Smooth muscle cell of the pulmonary artery (primary cell): ENCODE measurements at places on chromosomes 11 and 22. TPM values are rescaled to one million over a fixed set of nuclear protein-coding genes. Genes with fewer than 3 reads are reported as not detected.

The GRIA4 gene
- 0.33 TPM in 1 of 2 replicates, not detected in the other for total RNA-seq

The TCN2 gene
- 5.5 and 7.4 TPM in 2 replicates for total RNA-seq

The MMP11 gene
- 37.1 and 38.2 TPM in 2 replicates for total RNA-seq

The BEST1 gene
- total RNA-seq: 3.1 and 5.0 TPM in 2 replicates

The KRTAP5-1 gene
- total RNA-seq: not detected in 2 replicates

The SMCO4 gene
- 4.4 and 9.1 TPM in 2 replicates for total RNA-seq

The FGF4 gene
- not detected in 2 replicates for total RNA-seq

The OR5T2 gene
- total RNA-seq: not detected in 2 replicates

The DEFB131B gene
- total RNA-seq: not detected in 2 replicates

The MIAT gene
- 0.63 and 0.72 TPM in 2 replicates for total RNA-seq

The B3GAT1 gene
- total RNA-seq: under 0.01 TPM in 1 of 2 replicates, not detected in the other

The TSPAN18 gene
- 0.10 and 0.33 TPM in 2 replicates for total RNA-seq

The ANO5 gene
- total RNA-seq: 1.6 and 2.1 TPM in 2 replicates

The CPT1B gene
- 2.0 and 3.5 TPM in 2 replicates for total RNA-seq

The SCO2 gene
- total RNA-seq: 1.2 and 1.5 TPM in 2 replicates

The ARFIP2 gene
- 49.1 and 51.6 TPM in 2 replicates for total RNA-seq
